Activated CD8-positive, alpha-beta T cell treated with anti-CD3 and anti-CD28 coated beads for 36 hours (primary cell): ENCODE measurements at places on chromosomes 4 and X. TPM values are rescaled to one million over a fixed set of nuclear protein-coding genes. Genes with fewer than 3 reads are reported as not detected.
A peak's percentile ranks its signal among the peaks of the same experiment; 100 is the strongest.

Gene CCDC158
- total RNA-seq, result not detected

Gene FAM149A
- 0.38 TPM for total RNA-seq

Gene KCNIP4
- total RNA-seq, result not detected

Gene TLR8
- not detected for total RNA-seq

Gene MAGED4
- 1.6 TPM for total RNA-seq

GRCh38 chr4:43394976-43395375, 502.5 kb downstream of the GRXCR1 start:
- no peaks in the 10 kb centered on the region for H3K36me3 ChIP-seq
- no peak overlapping the region for H3K4me3 ChIP-seq
- no peaks in the 10 kb centered on the region for H3K4me1 ChIP-seq
- DNase-seq, result no peak

- H3K27ac ChIP-seq, result no peak overlapping the region
- H3K36me3 ChIP-seq, result no peaks in the 10 kb centered on the region
- H3K4me3 ChIP-seq, result no peak overlapping the region
- no peaks in the 10 kb centered on the region for H3K4me1 ChIP-seq
These were observed 86.9 kb upstream of the MAGEB16 start for GRCh38 chrX:35711281-35711680.

DNA sequence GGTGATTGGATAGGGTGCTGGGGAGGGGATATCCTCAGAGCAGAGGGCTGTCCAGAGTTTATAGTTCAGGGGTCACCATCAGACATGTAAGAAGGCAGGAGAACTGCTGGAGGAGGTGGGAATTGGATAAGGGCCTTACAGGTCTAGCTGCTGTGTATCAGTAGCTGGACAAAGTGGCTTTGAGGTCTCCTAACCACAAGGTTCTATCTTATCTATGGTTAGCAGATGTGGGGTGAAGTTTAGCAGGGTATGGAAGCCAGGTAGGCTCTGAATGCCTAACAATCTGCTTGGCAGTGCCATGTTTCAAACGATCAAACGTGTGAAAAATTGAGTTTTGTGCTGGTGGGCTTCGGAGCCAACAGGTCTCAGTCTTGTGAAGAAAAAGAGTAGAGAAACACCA, 32.1 kb upstream of the MAGEA8 start:
- DNase-seq, result no peak
- no peaks in the 10 kb centered on the region for H3K36me3 ChIP-seq
- H3K27me3 ChIP-seq, result peaks cover 7% of the 10 kb centered on the region
- no peak overlapping the region for H3K27ac ChIP-seq
- no peaks in the 10 kb centered on the region for H3K4me1 ChIP-seq
- no peak overlapping the region for H3K4me3 ChIP-seq

- no peaks in the 10 kb centered on the region for H3K36me3 ChIP-seq
- H3K4me1 ChIP-seq, result peaks cover 34% of the 10 kb centered on the region
- no peak overlapping the region for H3K27ac ChIP-seq
These were observed 14.9 kb upstream of the RRAGB start for GRCh38 chrX:55702671-55703070.

DNA sequence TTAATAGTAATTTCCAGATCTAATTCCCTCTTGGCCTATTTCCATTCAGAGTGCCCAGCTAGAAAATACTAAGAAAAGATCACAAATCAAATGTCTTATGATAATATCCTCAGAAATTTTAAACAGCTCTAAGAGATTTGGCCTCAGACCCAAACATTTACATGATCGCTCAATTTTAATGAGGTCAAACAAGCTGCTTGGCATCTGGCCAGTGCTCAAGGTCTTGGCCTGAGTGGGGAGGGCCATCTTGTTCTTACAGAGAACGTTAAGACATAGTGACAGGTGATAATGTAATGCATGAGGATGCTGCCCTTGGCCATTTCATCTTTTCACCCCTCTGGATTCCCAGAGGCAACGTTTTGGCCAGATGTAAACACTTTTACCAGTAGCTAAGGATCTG, 159.2 kb upstream of the SLC7A11 start:
- no peak overlapping the region for H3K27ac ChIP-seq
- no peaks in the 10 kb centered on the region for H3K36me3 ChIP-seq
- H3K27me3 ChIP-seq, result no peaks in the 10 kb centered on the region
- no peak overlapping the region for H3K4me3 ChIP-seq
- DNase-seq, result no peak
- no peaks in the 10 kb centered on the region for H3K4me1 ChIP-seq

- no peaks in the 10 kb centered on the region for H3K36me3 ChIP-seq
- DNase-seq, result no peak
- H3K4me1 ChIP-seq, result no peaks in the 10 kb centered on the region
These were observed 243.5 kb upstream of the KCNIP4 start for GRCh38 chr4:22192084-22192511.

GRCh38 chr4:98746530-98746929, 88.1 kb upstream of the TSPAN5 start:
- no peak overlapping the region for H3K4me3 ChIP-seq
- DNase-seq, result no peak
- H3K36me3 ChIP-seq, result no peaks in the 10 kb centered on the region
- no peaks in the 10 kb centered on the region for H3K27me3 ChIP-seq
- H3K27ac ChIP-seq, result no peak overlapping the region
- no peaks in the 10 kb centered on the region for H3K4me1 ChIP-seq

DNA sequence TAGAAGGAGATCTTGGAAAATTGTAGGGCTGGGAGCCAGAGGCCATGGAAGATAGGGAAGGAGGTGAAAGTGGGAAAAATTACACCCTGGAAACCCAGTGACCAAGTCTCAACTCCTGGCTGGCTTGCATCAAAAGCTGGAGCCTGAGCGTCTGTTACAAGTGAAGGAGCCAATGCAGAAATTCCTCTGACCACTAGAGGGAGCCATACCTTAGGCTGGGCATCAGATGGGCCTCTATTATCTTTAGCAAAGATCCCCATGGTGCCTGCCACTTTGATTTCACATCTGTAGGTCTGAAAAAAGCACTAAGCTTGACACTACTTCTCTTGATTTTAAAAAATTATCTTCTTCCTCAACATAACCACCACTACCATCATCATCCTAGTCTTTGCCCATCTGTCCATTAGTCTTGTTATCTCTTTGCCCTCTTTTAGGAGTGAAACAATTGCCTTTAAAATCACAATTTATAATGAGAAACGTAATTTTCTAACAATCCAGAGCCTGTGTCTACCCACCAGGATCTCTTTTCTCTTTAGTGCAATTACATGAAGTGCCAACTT, 62.9 kb downstream of the ANAPC4 start:
- H3K4me1 ChIP-seq, result no peaks in the 10 kb centered on the region
- H3K27me3 ChIP-seq, result no peaks in the 10 kb centered on the region
- no peak overlapping the region for H3K4me3 ChIP-seq
- no peaks in the 10 kb centered on the region for H3K36me3 ChIP-seq
- H3K27ac ChIP-seq, result no peak overlapping the region
- DNase-seq, result peak; percentile 75

DNA sequence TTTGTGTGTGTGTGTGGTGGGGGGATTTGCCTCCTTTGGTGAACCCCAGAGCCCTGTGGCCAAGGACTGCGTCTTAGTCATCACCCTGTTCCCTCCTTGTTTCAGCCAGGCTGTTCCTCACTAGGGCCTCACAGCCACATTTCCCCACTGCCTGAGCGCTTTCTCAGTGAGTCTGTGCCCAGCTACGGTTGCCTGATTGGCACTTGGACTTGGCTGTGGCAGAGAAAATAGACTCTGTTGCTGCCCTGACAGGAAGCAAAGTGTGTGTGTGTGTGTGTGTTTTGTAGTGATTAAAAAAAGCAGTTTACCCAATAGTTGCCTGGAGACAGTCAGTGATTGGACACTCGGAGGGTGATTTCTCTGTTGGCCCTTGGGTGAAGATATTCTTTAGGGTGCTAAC, 113.0 kb downstream of the UCHL1 start:
- peaks cover 12% of the 10 kb centered on the region for H3K27me3 ChIP-seq
- H3K36me3 ChIP-seq, result no peaks in the 10 kb centered on the region
- no peak overlapping the region for H3K4me3 ChIP-seq
- DNase-seq, result no peak
- no peaks in the 10 kb centered on the region for H3K4me1 ChIP-seq
